Stimulated activated naive CD8-positive, alpha-beta T cell treated with anti-CD3 and anti-CD28 coated beads, Interleukin-15, Interleukin-2, amounts not matched to agents 100 U/mL and 50 U/mL, for 24 hours (primary cell): ENCODE measurements at places on chromosomes 6 and 20.

GRCh38 chr6:17102258-17102870, 514 bp downstream of the STMND1 start:
- no peak for DNase-seq

GRCh38 chr20:8152183-8152582, 20.1 kb downstream of the PLCB1 start:
- no peak for DNase-seq

DNA sequence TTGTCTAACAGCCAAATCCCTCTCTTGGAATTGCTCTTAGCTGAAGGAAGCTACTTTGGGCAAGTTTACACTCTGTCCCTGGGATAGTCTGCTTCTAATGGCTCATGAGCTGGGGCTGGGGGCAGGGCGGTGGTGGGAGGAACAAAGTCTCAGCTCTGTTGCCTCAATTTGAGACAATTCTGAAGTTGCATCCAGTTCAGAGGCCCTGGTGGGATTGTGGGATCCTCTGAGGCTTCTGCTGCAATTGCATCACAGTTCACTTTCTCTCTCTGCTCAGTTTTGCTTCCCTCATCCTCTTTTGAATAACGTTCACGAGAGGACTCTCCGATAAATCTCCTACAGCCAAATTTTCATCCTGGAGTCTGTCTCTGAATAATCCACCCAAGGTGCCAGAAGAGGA, 440.6 kb upstream of the SLC35B3 start:
- no peak for DNase-seq

GRCh38 chr20:41169162-41169690, 31.9 kb downstream of the PLCG1 start:
- no peak for DNase-seq

GRCh38 chr6:143902827-143903226, 38.6 kb downstream of the ZC2HC1B start:
- DNase-seq: no peak

- DNase-seq: no peak
Measured at GRCh38 chr20:61280217-61280980, 28.3 kb downstream of the CDH4 start.

- DNase-seq: no peak
Measured at GRCh38 chr6:20946022-20946421, 411.8 kb downstream of the CDKAL1 start.

GRCh38 chr20:53935344-53936084, 134.9 kb downstream of the BCAS1 start:
- DNase-seq: no peak

DNA sequence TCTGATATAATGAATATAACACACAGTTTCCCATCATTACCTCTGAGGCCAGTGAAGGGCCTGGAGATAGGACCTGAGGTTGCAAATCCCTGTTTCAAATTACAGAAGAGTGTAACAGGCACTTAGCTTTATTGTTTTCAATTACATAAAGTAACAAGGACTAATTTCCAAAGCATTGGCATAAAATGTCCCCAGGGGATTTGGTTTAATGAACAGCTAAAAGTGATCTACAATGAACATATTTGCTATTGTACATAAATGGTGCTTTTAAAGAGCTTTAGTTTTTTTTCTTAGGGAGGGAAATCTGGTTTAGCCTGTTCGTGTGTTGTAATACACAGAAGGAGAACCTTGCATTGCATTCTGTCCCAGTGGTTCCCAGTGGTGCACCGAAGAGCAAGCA, 54.4 kb downstream of the HMGN3 start:
- DNase-seq: no peak

DNA sequence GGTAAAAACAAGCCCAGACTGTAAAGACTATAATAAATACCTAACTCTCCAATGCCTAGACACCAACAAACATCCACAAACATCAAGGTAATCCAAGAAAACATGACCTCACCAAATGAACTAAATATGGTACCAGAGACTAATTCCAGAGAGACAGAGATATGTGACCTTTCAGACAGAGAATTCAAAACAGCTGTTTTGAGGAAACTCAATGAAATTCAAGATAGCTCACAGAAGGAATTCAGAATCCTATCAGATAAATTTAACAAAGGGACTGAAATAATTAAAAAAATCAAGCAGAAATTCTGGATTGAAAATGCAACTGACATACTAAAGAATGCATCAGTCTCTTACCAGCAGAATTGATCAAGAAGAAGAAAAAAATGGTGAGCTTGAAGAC, 26.6 kb downstream of the NCOA6 start:
- no peak for DNase-seq

DNA sequence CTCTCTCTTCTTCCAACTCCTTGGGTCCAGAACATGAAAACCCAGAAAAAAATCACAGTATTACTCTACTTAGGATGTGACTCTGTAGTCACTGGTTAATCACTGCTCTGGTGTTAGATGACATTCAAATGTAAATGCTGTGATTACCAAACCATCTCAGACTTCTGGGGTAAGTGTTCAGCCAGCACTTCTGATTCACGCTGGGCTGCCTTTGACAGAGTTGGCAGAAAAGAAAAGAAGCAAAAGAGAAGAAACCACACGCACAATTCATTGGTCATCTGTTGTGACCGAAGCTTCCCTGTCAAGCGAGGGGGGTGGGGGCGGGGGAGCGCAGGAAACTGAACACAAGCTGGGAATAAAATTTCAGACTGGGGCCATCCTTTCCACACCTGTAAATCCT, 82.7 kb downstream of the PSMG4 start:
- no peak for DNase-seq

- no peak for DNase-seq
Measured at GRCh38 chr20:24791953-24792352, 157.1 kb upstream of the CST7 start.

DNA sequence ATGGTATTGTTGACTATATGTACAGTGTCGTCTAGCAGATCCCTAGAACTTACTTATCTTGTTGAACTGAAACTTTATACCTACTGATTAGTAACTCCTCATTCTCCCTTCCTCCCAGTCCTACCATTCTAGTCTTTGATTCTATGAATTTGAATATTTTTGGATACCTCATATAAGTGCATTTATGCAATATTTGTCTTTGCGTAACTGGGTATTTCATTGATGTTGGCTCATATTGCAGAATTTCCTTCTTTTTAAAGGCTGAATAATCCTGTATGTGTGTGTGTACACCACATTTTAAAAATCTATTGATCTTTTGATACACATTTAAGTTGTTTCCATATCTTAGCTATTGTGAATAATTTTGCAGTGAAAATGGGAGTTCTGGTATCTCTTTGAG, 119.9 kb downstream of the SOX4 start:
- no peak for DNase-seq

GRCh38 chr20:43727980-43728590, 1.3 kb upstream of the GTSF1L start:
- no peak for DNase-seq

DNA sequence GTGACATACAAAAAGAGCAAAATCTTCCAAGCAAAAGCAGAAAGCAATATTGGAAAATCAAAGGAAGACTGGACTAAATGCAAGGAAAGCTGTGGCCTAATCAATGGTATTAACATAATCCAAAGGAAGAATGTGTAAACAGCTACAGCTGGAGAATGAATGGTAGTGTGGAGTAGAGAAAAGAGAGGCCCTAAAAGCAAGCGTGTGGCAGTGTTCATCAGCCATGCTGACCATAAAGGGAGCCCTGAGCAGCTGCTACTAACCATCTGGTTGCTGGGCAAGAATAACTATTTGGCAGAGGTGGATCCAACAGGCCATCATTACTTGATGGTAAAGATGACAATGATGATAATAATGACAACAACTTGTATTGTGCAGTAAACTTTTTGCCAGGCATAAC, 148.5 kb upstream of the BEND6 start:
- DNase-seq: no peak

- DNase-seq: no peak
Measured at GRCh38 chr6:105432797-105433196, 29.9 kb upstream of the PREP start.

DNA sequence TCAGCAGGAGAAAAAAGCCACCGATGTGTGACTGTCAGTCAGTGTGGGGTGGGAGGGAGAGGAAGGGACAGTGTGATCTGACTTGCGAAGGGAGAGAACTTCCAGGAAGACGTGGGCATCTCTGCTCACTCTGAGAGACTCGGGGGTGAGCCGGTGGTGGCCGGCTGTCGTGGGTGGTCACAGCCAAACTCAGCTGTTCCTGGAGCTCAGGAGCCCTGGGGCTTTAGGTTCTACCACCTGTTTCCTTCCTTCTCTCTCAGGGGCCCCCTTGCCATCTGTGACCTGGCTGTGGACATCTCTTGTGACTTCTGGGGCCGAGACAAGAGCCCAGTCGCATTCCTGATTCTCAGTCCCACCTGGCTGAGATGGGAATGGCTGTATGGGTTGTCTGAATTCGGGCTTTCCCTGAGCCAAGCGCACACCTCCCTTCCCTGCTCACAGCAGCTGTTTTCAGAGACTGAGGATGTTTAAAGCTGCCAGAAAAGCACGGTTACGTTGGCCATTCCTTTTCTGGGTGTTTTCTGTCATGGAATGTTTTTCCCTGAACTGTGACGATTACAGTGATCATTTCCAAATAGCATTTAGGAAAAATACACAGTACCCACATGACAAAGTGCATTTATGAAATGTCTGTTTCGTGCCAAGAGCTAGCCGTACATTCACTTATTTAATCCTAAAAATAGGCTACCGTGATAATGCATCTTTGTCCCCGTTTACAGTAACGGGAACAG, 36.5 kb downstream of the SYNJ2 start:
- no peak for DNase-seq

- DNase-seq: no peak
Measured at GRCh38 chr6:66948106-66948505, 1241.1 kb upstream of the EYS start.

DNA sequence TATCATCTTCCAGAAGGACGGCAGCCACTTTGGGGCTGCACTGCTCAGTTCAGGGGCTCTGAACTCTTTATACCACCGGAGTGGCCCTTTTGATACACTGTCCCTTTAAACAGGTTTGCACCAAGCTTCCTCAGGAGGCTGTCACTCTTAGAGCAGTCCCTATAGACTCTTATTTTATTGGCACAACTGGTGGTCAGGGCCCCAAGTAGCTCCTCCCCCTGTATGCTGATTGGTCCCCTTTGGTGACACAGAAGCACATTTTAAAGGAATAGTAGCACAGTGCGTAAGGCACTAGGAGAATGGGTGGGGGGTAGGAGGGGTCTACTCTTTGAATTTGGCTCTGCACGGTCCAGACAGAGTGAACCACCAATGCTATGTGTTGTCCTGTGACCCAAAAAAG, 122.6 kb upstream of the MLN start:
- DNase-seq: no peak

DNA sequence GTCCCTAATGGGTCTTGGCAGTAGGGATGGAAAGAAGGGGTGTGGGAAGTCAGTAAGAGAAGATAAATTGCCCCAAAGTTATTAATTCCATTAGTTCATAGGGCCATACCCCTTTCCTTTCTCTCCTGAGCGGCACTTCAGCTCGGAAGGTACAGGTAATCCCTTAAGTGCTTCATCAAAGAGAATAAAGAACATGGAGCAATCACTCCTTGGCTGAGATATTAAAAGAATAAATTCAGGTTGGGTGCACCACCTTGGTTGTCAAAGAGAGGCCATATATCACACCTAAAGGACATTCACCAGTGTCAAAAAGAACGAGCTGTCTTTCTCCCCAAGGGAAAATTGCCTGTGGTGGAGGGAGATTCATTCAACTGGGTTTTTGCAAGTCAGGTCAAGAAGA, 87.5 kb downstream of the EDN3 start:
- no peak for DNase-seq

- peak; percentile 70 for DNase-seq
Measured at GRCh38 chr20:63706852-63707557, 771 bp downstream of the ARFRP1 start.

DNA sequence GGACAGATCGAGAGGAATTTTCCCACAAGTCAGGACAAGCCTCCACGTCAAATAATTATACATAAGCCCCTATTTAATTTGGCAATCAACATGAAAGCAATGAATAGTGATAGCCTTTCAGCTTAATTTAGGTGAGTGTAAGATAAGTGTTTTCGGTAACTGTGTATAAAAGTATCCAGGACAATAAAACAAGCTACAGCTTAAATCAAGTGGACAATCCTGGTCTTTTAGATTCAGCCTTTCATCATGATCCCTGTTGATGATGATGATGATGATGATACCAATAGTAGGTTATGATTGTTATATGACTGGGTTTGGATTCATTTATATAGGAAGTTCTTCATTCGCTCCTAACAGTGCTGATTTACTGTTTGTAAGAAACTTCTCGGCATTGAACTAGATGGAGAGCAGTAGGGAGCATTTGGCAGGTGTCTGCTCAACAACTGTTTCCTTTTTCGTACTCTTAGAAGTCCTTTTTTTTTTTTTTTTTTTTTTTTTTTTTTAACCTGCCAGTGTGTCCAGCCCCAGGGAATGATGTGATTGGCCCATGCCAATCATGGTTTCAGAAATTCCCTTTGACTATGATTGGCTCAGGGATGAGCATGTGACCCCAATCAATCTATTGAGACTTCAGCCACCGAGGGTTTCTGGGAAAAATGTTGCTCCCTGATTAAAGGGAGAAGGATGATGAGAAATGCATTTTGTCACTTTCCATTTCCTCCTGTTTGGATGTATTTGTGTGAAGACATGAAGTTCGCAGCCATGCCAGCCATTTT, 11.3 kb upstream of the RNF182 start:
- DNase-seq: no peak

GRCh38 chr6:105892577-105893262, 193.4 kb upstream of the PRDM1 start:
- DNase-seq: no peak
